Activated gamma-delta T cell treated with Interleukin-2 at 50 U/mL for 16 hours (primary cell): ENCODE measurements at places on chromosomes 16 and 17.

DNA sequence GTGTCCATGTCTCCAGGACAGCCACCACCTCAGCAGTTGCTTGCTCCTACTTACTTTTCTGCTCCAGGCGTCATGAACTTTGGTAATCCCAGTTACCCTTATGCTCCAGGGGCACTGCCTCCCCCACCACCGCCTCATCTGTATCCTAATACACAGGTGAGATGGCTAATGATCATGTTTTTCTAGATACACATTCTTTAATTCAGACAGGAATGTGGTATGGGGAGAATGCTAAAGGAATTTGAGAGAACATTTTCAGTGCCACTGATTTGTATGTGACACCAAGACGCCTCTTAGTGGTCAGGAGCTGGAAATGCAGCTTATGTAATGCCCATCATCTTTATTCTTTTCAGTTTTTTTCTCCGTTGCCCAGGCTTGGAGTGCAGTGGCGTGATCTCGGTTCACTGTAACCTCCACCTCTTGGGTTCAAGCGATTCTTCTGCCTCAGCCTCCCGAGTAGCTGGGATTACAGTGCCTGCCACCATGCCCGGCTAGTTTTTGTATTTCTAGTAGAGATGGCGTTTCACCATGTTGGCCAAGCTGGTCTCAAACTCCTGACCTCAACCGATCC, 8.9 kb upstream of the RAPGEFL1 start:
- peak; percentile 21 for DNase-seq

GRCh38 chr16:9365370-9365728, 273.9 kb downstream of the HAPSTR1 start:
- DNase-seq = no peak

- no peak for DNase-seq
Observed at GRCh38 chr17:58520843-58521430, 6.5 kb upstream of the MTMR4 start.

GRCh38 chr16:15775209-15775608, 81.6 kb downstream of the MYH11 start:
- DNase-seq = no peak

GRCh38 chr17:2179615-2180295, 123.8 kb downstream of the SMG6 start:
- DNase-seq = no peak

GRCh38 chr16:26747760-26748159, 319.0 kb upstream of the C16orf82 start:
- DNase-seq = no peak

- no peak for DNase-seq
Observed at GRCh38 chr16:535446-536405, 8.2 kb downstream of the CAPN15 start.

- no peak for DNase-seq
Observed at GRCh38 chr16:52022980-52023379, 524.0 kb downstream of the TOX3 start.
